ENCODE measurements at places on chromosomes 6 and 20.

DNA sequence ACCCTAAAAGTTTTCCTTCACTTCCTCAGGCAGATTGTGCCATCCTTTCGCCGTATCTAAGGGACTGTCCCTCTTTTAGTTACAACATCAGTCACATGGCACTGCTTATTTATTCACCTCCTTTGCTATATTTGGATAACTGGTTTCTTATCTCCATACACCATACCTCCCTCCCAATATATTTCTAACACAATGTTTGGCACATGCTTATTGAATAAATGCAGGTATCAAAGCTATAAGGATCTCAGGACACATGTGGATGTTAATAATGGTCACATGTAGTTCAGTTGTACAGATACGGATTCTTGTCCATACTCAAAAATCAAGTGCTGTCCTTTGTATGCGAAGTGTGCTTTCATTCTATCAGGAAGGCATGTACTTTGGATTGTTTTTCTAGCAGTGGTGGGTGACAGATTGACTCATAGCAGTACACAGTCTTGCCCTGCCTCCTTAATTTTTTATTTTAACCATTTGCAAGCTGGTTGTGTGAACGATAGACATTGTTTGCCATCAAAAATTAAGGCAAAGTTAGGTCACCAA, 407.1 kb upstream of the RUNX2 start:
- DNase-seq, result no peak

GRCh38 chr6:165001502-165002157, 307.8 kb downstream of the C6orf118 start:
- DNase-seq, result no peak

- no peak for DNase-seq
Observed at GRCh38 chr6:37051138-37052026, 45.9 kb downstream of the FGD2 start.

DNA sequence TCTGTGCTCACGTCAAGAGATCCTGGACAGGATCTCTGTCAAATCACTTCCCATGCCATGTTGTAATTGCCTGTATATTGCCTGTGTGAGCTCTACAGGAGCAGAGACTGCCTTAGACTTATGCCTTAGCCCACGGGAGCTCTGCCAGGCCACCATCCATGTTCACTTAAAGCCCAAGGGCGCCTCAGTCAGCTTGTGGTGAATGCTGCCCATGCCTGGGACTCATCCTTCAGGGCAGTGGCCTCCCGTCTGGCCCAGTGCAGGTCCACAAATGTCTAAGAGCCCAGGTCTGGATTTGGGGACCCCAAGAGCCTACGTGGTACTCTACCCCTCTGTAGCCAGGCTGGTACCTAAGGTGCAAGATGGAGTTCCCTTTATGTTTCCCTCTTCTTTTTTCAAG, 22.4 kb upstream of the BPIFA2 start:
- DNase-seq, result no peak

GRCh38 chr6:8278562-8278961, 156.8 kb downstream of the SLC35B3 start:
- DNase-seq, result no peak

DNA sequence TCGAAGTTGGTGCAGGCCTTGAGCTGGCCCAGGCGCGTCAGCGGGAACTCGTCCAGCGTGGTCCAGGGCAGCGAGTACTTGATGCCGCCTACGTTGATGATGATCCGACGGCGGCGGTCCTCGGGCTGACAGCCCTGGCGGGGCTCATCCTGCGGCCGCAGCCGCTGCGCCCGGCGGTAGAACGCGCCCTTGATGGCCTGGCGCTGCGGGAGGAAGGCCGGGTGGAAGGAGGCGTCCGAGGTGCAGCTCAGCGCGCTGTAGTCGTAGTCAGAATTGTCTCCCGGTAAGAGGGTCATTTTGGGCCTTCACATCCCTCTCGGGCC, 12.9 kb downstream of the KCNG1 start:
- no peak for DNase-seq

- DNase-seq, result no peak
Observed at GRCh38 chr6:137223370-137224131, 4.4 kb upstream of the IFNGR1 start.

GRCh38 chr6:33822575-33823395, 19.0 kb upstream of the MLN start:
- DNase-seq, result no peak

DNA sequence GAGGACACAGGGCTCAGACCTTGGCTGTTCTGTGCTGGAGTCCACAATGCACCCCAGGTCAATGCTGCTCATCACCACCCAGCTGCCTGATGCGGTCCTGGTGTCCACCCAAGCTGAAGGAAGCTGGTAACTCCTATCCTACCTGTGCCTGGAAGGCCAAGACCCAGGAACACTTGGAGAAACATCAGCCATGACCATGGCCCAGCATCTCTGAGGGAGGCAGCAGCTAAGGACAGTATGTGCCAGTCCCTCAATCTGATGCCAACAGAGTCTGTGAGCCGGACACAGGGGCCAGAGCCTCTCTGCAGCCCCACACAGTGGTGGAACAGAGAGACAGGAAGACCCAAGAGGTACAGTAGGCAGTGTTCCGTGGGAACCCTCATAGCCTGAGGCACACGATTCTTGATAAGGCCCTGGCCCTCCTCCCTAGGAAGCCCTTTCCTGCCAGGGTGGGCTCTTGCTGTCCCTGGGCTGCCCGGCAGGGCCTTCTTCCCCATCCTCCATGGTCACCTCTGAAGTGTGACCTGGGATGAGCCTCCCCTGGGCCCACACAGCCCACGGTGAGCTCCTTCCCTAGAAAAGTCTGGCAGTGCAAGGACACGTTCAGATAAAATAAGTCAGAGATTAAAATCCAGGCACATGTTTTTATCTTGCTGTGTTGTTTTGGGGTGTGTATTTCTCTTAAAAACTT, 170.7 kb downstream of the THBS2 start:
- DNase-seq, result no peak

DNA sequence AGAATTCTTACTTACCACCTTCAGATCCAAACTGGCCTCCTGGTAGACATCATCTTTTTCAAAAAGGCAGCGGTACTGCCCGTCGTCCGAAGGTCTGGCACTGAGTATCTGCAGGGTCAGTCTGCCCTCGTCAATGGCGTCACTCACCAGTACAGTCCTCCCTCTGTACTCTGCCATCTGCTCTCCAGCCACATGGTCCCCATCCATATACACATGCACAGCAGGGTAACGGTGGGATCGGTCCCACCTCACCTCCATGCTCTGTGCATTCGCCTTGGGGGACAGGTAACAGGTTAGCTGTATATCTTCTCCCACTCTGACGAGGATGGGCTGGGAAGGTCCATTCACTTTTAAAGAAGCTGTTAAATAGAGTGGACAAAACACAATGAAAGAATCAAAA, 11.0 kb downstream of the BTNL2 start:
- DNase-seq, result no peak

DNA sequence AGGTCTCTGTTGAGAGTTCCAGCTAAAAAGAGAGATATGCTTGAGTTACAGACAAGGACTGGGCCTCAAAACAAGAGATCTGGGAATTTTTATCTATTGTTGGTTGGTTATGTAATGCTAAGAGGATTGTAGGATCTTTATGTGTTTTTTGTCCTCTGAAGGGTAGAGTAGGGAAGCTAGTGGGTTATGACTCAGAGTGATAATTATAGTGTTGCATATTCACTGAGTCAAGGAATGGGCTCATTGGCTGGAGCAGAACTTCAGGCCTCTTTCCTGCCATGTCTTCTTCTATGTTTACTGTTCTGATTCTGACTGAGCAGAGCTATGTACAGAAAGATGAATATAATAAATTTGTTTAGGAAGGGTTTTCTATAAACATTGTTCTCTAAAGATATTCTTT, 66.1 kb upstream of the NOX3 start:
- DNase-seq, result no peak

- no peak for DNase-seq
Observed at GRCh38 chr6:33430334-33430733, 10.5 kb downstream of the SYNGAP1 start.

DNA sequence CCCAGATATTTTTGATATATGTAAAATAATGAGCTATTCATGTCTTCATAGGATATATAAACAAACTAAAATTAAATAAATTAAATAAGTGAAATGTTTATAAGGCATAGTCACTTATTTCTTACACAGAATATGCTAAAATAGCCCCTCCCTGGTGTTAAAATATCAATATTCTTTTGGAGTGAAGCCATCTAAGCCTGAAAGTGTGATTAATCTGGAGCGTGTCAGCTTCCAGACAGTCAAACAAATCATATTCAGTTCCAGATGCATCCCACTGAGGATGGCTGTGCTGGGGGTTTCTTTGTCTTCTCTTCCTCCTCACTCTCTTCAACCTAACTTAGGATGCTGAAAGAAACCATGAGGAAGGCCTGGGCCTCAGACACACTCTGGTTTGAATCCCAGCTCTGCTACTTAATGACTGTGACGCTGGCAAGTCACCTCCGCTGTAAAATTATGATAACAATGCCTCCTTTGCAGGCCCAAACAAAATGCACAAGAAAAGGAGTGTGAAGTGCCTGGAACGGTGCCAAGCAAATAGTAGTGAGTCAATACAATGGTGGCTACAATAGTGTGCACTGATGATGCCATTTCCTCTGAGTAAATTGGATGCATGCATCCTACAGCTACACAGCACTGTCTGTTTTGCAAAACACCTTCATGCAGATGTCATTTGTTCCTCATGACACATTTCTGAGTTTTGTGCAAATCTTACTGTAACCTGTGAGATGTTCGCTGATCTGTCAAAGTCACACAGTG, 161.4 kb downstream of the FOXC1 start:
- DNase-seq, result no peak

DNA sequence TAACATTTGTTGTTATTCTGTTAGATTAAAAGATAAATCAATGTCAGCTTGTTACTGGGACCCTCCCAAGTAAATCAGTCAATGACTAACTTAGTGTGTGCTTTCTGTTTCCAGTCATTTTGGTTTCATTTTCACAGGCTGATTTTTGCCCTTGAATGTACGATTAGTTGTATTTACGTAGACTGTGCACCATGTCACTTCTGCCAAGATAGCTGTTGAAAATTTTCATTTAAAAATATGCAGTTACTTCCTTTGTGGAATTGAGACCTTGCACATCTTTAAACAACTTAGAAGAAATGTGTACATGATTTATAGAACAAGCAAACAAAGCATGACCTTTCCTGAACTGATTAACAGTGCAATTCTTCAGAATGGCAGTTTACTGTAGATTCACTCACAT, 944.8 kb upstream of the CITED2 start:
- no peak for DNase-seq

Measured in vagina (tissue), 2 donors.